Lung microvascular endothelial cell (primary cell): ENCODE measurements at places on chromosomes 1 and 21. TPM values are rescaled to one million over a fixed set of nuclear protein-coding genes. Genes with fewer than 3 reads are reported as not detected.
A peak's percentile ranks its signal among the peaks of the same experiment; 100 is the strongest.

S100A12 gene
- not detected in 2 replicates for total RNA-seq

- no peak for DNase-seq
Observed at GRCh38 chr1:238779716-238780115, 606.7 kb upstream of the CHRM3 start.

CCDC28B gene
- 12.3 and 15.5 TPM in 2 replicates for total RNA-seq

LRRIQ3 gene
- under 0.01 and 0.22 TPM in 2 replicates for total RNA-seq

OXCT2 gene
- 2.6 and 4.2 TPM in 2 replicates for total RNA-seq

- no peak for DNase-seq
Observed at GRCh38 chr1:46420533-46420915, 26.4 kb downstream of the FAAH start.

DNA sequence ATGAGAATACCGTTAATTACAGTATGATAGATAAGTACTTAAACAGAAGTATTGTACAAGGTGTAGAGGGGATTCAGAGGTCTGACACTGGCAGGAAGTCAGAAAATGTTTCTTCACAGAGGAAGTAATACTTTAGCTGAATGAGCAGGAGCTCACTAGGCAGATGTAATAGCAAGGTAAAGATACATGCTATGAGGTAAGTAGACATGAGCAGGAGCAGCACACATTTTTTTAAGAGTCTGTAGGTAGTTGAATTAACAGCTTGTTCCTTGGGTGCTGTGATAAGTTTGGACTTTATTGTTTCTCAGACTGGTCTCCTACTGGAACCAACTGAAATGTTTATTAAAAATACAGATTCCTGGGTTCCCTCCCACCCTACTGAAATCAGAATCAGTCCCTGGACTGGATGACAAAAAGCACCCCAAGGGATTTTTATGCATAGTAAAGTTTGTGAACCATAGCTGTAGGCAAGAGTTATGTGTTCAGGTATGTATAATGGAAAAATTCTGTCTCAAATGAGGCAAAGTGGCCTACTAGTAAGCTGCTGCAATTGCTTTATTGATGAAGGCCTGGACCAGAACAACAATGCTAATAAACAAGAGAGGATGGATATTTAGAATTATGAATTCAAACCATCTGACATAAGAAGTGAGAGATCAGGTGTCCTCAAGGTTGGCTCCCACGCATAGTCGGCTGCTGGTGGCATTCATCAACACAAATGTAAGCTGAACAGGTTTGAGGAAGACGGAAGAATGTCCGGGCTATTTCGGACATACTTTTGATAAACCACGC is 902 bp downstream of the AP4B1 start:
- DNase-seq, result no peak

DNA sequence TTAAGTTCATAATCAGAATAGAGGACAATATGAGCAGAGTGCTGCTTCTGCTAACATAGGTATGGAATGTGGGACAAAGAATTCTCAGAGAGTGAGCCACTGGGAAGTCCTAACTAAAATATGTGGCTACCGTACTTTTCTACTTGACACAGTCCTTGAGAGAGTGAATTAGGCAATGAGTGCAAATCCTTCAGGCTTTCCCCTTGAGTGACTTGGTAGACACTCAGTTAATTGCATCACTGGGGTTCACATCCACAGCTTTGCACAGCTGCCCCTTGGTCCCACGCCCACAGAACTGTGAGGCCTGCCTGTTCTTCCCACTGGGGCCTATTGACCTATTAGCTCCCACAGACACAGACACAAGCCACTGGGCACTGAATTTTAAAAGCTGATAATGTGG is 40.5 kb upstream of the PAXBP1 start:
- DNase-seq, result no peak

DNA sequence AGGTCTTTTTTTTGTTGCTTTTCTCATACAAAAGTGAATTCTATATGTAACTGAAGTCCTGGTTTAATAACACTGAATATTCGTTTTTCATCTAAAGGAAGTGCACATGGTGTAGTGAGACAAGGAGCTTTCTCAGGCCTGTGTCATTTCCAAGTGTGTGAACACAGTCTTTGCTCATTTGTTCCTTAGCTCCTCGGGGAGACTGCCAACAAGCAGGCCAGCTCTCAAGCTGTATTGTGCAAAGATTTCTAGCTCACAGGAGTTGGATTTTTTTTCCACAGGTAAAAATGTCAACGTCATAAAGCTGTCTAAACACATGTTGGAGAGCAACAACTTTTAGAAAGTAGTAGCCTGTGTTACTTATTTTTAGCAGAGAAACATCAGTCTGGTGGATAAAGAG is 87.8 kb upstream of the S1PR1 start:
- DNase-seq, result peak; percentile 74

GRCh38 chr21:43268086-43268803 is 99.4 kb downstream of the CRYAA start:
- no peak for DNase-seq

- DNase-seq, result no peak
Observed at GRCh38 chr1:111378791-111379190, 48.7 kb downstream of the OVGP1 start.

DNA sequence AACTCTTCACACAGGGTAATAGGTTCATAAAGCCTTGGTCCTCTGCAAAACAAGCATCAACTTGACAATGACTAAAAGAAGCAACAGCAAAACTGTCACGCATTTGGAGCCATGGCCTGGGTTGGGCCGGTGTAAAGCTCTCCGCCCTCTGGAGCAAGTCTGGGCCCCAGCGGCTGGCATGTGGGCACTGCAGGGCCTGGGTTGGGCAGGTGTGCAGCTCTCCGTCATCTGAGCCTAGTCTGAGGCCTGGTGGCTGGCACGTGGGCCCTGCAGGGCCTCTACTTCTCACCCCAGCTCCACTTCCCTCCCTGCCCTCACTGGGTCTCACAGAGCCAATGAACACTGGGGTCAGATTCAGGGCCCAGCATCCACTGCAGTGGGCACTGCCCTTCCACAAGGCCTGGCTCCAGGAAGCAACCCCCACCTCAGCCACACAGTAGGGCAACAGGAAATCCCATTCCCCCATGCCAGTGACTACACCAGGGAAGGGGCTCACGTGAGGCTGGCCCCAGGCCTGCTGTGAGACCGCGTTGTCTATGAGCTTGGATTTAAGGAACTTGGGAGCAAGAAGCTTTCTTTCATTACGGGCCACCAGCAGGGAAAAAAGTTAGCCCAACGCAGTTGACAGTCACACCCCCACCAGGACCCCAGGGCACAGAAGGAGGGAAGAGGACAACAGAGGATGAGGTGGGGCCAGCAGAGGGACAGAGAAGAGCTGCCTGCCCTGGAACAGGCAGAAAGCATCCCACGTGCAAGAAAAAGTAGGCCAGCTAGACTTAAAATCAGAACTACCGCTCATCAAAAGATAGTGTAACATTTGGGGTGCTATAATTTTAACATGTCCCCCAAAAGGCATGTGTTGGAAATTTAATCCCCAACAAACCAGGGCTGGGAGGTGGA is 52.7 kb downstream of the NPHP4 start:
- no peak for DNase-seq

DNA sequence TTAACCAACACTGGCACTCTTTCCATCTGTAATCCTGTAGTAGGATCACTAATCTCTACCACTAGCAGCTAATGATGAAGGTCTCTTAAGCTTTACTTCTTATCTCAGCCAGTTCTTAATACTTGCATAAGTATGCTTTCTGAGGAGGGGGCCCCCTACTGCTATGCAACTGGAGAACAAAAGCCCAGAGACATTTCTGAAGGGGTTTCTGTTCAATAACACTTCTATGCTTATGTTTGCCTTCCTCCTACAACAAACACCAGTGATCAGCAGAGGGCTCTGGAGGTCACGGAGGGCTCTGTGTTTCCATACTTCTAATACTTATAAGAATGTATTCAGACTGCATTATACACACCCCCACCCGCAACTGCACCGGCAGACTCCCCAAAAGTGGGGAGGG is 215.8 kb downstream of the BARHL2 start:
- no peak for DNase-seq

GRCh38 chr1:175211656-175212055 is 19.1 kb upstream of the KIAA0040 start:
- DNase-seq, result no peak

- DNase-seq, result no peak
Observed at GRCh38 chr1:200808846-200809245, 63.9 kb upstream of the GPR25 start.

GRCh38 chr1:11979028-11979850 is 1.0 kb upstream of the MFN2 start:
- DNase-seq, result no peak

DNA sequence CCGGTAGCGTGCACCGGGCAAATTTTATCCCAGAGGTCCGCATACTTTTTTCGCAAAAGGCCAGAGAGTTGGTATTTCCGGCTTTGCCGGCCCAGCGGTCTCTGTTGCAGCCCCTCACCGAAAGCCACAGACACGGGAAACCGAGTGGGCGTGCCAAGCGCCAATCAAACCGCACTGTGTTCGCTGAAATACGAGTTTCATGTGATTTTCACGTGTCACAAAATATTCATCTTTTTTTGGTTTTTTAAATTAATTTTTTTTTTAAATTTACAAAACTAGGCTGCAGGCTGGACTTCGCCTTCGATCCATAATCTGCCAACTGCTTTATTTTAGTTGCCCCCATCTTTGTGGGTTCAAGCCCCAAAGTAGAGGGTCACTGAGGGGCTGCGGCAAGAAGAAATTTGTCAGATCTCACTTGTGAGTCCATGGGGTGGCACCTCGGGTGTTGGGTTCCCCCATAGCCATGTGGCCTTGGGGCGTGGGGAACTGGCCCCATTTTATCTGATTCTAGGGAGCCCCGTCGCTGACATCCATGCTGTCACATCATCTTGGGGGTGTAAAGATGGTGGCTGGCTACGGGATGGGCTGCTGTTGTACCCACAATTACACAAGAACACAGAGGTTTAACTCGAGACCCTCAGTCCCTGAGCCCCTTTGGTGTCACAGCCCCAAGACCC is 20.8 kb downstream of the SLC45A1 start:
- DNase-seq, result no peak

GRCh38 chr1:29122682-29123052 is 1.0 kb downstream of the TMEM200B start:
- DNase-seq, result no peak

VASH2 gene
- total RNA-seq, result under 0.01 TPM in 2 replicates

AMY2A gene
- not detected in 2 replicates for total RNA-seq

- DNase-seq, result peak; percentile 75
Observed at GRCh38 chr1:151106894-151107293, 36.3 kb downstream of the GABPB2 start.

PPFIA4 gene
- total RNA-seq, result under 0.01 TPM in 2 replicates

GRCh38 chr1:116261227-116261626 is 111.8 kb upstream of the ATP1A1 start:
- no peak for DNase-seq

KIRREL1 gene
- 14.9 and 16.8 TPM in 2 replicates for total RNA-seq

GRCh38 chr1:225866061-225866837 is 15.9 kb downstream of the TMEM63A start:
- peak; percentile 35 for DNase-seq

- DNase-seq, result no peak
Observed at GRCh38 chr1:18817795-18818435, 41.5 kb downstream of the TAS1R2 start.

DNA sequence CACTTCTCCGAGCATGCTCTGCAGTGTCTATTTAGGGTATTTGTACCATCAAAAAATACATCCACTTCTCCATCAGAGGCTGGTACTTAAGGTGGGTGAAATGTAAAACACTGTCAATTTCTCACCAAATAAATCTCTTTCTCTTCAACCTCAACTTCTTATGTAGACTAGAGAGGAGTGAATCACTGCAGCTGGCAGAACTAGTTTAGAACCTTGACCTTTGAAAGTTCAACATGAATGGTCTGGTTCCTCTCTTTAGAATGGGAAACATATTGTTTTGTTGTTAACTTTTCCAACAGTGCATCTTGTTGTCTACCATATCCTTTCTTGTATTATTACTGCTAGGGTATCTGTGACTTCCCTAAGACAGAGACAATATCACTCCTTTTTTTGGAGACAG is 20.1 kb upstream of the SLC44A5 start:
- DNase-seq, result no peak

- no peak for DNase-seq
Observed at GRCh38 chr1:205976036-205976435, 27.2 kb downstream of the RAB7B start.
